ENCODE measurements at places on chromosomes 6 and 20. TPM values are rescaled to one million over a fixed set of nuclear protein-coding genes. Genes with fewer than 3 reads are reported as not detected.

The HSPA12B gene
- 0.09 TPM for polyA plus RNA-seq

The CHRNA4 gene
- not detected for polyA plus RNA-seq

The VTA1 gene
- 103 TPM for polyA plus RNA-seq

DNA sequence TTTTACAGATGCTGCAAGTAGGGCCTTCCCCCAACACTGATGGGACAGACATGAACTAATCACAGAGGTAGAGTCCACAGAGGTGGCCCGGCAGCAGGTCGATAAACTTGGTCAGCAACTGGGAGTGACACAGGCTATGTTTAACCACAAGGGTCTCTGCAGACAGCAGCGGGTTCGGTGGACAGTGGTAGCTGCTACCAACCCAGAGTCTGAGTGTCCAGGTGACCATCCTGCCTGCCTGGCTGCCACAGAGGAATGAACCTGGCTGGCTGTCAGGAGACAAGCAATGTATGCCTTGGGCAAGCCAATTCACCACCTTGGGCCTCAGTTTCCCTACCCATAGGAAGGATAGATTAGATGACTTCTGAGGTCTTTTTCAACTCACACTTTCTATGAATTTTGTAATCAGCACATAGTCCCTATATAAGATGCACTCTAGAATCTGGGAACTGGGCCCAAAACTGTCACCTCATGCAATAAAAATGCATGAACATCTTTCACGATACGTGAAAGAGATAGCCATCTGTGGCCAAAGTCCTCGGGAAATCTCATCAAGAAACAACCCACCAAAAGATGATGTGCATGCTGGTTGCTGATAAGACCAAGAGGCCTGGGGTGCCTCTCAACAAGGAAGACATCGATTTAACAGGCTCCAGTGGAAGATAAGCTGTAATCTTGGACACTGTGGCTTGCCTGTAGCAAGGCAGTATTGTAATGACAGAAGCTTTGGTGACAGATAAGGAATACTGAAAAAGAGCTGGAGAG, 30.5 kb downstream of the MDGA1 start:
- peak; percentile 20 for DNase-seq

GRCh38 chr6:157561414-157561790, 180.4 kb downstream of the ZDHHC14 start:
- DNase-seq, result no peak

The FERMT1 gene
- 2.8 TPM for polyA plus RNA-seq

The SSTR4 gene
- polyA plus RNA-seq, result not detected

The OXT gene
- polyA plus RNA-seq, result not detected

DNA sequence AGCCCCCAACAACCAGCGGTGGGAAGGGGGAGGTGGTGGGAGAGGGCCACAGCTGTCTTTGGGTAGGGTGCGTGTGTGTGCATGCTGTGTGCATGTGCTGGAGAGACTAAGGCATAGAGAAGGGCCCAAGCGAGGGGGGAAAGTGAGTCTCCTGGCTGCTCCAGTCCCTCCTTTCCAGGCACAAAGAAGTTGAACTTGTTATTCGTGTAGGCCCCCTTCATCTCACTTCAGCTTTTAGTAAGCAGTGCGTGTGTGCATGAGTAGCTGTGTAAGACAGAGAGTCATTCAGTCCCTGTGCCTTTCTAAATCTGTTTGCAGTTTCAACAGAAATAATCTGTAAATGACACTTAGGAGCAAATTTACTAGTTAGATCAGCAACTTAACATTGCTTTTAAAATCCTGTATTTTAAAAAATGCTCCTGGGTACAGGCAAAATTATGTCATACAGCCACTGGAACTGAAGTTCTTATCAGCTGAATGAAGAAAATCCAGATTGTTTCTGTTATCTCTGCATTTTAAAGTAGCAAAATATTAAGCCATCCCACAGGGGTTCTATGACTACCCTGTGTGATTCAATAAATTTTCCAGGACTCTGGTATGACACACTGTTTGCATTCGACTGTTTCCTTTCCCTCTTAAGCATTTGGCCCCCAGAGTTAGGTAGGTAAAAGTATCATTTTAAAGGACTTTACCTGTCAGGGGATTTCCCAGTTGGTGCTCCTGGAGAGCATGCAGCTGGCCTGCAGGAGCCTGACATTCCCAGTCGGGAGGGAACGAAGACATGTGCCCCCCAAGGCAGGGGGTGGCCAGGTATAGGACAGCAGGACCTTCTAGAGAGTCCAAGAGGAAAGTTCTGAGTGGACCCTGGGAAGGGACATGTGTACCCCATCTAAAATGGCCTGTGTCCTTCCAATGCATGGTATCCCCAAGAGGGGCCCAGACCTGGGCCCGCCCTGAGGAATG, 39.0 kb downstream of the MTRES1 start:
- no peak for DNase-seq

DNA sequence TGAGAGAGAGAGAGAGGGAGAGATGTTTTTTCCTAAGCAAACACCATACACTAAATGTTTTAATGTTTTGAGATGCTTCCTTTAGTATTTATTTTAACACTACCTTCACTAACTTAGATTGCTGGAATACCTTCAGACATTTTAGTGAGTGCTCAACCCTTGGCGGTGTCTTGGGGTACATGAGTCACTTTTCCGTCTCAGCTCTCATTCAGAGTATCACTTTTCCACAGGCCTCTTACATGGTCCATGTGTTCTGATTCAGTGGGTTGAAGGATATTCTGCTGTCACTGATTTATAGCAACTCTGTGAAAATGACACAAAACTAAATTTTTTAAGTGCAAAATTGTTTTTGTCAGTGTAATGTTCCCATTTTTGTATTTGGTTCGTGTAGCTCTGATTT, 217.9 kb downstream of the CLVS2 start:
- no peak for DNase-seq

The SLC44A4 gene
- 0.12 TPM for polyA plus RNA-seq

DNA sequence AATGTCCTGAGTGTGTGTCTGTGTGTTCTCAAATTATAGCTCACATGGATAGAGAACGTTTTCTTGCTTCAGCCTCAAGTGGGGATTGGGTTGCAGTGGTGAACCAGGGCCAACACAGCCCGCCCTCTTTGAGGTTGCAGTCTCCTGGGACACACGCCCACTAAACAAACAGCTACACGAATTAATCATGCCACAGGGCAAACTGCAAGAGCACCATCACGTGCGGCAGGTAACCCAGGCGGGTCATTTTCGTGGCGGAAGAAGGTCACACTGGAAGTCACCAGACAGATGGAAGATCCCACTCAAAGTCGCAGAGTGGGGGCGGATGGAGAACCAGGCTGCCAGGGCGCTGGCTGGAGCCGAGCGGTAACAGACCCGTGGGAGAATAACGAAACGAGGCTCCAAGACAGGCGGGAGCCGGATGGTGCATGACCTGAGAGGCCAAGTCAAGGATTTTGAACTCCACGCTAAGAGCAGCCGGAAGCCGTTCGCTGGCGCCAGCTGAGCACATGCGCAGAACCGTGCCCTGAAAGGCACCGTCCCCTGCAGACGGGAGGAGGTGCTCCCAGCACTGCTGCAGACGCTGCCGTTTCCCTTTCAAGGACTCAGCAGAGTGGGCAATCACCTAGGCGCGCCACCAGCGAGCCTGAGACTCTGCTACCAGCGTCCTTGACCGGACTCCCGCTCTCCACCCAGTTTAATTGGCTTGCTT, 10.7 kb downstream of the DLL1 start:
- DNase-seq, result no peak

GRCh38 chr20:58577871-58578598, 62.8 kb upstream of the APCDD1L start:
- DNase-seq, result no peak

GRCh38 chr20:31260326-31260932, 3.0 kb downstream of the DEFB115 start:
- DNase-seq, result no peak

DNA sequence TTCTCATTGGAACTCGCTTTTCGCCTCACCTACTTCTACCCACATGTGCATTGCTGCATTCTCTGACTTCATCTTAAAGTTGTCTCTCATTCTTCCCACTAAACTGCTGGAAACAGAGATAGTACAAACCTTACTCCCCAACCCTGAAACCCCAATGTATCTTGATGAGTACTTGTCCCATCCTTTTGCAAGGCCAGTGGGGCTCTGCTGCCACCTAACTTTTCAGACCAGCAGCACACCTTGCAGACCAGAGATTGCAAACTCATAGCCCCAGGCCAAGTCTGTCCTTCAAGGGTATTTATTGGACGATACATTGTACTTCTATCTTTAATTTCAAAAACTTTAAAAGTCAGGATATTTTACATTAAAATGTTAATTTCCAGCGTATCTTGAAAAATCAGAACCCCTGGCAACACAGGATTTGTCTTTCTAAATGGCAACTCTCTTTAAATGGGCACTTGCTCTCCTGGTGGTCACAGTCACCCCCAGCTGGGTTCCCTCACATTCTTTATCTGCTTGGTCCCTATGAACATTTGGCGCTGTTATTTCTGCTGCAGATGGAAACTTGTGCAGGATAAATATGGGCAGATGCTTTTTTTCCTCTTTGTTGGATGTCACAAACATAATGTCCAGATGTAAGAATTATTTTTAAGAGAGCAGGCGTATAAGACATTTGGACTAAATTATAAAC, 83.9 kb downstream of the SOD2 start:
- no peak for DNase-seq

DNA sequence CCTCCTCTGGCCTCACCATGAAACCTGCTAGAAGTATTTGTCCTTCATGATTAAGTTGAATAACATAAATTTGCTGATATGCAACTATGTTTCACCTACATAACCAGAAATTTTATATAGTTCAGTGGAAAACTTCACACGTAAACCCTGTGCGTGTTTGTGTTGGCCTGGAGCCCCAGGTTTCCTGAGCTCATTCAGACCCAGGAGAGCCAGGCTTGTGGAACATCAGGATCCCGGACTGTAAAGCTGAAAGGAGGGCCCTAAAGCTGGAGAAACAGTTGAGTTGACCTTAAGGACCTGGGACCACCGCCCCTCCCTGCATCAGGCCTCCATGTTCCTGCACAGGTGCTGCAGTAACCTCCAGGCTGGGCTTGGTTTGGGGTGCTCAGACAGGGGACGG, 3.1 kb upstream of the SPATS1 start:
- DNase-seq, result no peak

The ZNF292 gene
- 18.0 TPM for polyA plus RNA-seq

The RPRD1B gene
- 23.7 TPM for polyA plus RNA-seq

- no peak for DNase-seq
Observed at GRCh38 chr20:37366743-37367142, 20.8 kb downstream of the SRC start.

DNA sequence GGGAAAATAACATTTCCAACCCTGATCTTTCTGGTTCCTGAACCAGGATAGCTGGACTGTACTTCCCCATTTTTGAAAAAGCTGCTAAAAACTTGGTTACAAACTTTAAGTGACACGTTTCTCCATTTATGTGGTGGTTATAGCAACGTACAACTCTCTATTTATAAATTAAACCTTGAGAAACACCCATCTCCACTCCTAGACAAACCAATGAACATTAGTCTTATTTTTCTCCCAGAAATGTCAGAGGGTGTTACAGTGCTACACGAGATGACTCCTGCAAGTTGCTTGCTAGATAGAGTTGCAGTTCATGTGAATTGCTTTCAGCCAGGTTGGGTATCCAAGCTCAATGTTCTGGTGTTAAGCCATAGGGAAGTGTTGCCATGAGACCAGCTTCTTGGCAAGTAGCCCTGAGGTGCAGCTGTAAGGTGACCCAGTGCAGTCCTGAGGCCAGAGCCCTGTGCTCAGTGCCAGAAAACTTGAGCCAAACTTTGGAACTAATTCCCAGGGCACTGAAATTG, 51.3 kb upstream of the REV3L start:
- no peak for DNase-seq

DNA sequence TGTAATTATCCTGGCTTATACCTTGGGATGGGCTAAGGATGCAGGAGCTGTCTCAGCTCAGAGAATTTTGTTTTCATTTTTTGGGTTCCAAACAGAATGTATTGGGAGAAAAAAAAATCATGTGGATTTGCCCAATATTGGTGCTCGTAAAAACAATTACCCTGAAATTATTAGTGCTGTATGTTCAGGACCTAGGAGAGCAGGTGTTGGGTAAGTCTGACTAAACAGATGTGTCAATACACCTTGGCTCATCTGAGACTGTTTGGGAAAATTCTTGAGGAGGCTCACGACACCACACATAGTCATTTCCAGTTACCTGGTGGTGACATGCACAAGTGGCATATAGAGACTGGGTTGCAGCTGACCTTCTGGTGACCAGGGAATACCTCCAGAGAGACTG, 802.1 kb upstream of the FLRT3 start:
- no peak for DNase-seq

The LAMP5 gene
- polyA plus RNA-seq, result 0.12 TPM

DNA sequence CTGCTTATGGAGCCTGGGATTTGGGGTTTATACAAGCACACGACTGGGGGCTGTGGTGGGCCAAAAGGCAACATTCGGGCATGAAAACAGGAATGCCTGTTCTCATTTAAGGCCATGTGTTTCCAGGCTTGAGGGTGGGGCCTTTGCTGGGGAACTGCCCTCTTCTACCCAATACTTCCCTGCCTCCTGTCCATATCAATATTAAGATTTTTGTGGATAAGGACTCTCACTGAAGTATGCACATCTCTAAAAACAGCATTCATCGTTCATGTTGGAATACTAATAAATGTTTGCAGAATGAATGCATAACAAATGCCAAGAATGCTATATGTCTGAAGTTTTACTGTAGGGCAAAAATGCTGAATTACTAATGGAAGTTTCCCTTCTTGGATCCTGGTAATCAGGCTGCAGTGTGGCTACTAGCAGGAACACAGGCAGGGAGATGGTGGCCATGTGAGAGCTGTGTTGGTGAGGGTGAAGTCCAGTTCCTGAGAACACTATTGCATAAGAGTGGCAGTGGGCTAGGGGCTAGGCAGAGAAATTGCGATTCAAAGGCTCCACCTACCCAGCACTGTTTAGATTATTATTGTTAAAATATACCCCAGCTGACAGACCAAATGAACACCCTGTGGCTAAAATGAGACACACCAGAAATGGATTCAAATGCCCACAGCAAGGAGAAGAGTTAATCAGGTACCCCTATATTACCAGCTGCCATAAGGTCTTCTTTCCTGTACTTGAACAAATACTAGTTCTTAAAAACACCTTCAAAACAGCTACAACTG, 644.3 kb downstream of the EPM2A start:
- DNase-seq, result no peak

The NT5E gene
- polyA plus RNA-seq, result 164 TPM

GRCh38 chr6:34547701-34548644, 8.2 kb downstream of the SPDEF start:
- no peak for DNase-seq

- no peak for DNase-seq
Observed at GRCh38 chr20:44478206-44478605, 2.5 kb downstream of the TTPAL start.

The FAM217A gene
- not detected for polyA plus RNA-seq

The FBXO30 gene
- 11.8 TPM for polyA plus RNA-seq

- DNase-seq, result no peak
Observed at GRCh38 chr6:125787791-125788190, 3.0 kb upstream of the NCOA7 start.

GRCh38 chr6:33165581-33166258, 26.5 kb downstream of the COL11A2 start:
- no peak for DNase-seq

DNA sequence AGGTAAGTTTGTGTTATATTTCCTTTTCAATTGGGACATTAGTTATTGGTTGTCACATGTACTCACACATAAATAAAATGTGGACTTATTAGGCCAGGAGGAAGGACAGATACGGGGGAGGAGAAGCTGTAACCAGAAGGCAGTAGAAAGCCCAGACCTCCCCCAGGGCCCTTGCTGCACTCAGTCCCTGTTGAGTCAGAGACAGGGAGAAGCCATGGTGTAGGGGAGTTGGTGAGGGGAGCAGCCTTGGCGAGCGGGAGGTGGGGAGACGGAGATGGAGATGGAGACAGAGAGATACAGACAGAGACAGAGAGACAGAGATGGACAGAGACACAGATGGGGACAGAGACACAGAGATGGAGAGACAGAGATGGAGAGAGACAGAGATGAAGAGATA, 263.2 kb downstream of the DLL1 start:
- DNase-seq, result no peak
